ENCODE measurements at places on chromosomes 4 and X.

DNA sequence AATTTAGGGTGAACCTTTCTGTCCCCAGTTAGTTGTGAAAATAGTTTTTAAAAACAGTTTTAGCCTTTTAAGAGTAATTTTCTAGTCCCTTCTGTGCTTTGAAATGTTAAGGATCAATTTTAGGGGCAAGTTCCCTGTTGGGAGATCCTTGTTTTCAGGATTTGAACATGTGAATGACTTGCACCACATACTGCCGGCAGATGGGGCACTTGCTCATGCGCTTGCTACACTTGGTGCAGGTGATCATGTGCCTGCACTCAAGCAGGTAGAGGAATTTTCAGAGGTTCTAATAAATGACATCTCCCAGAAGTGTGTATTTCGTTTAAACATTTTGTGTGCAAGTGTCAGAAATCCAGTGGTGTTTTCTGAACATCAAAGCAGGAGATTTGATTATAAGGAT lies 195.9 kb downstream of the CHM start:
- no peak for DNase-seq

GRCh38 chr4:30094887-30095286 lies 625.3 kb upstream of the PCDH7 start:
- DNase-seq: peak; percentile 26

GRCh38 chrX:13474164-13474516 lies 95.3 kb upstream of the EGFL6 start:
- DNase-seq: no peak

- peak; percentile 50 for DNase-seq
These were observed 4.5 kb upstream of the FGF16 start for GRCh38 chrX:77442728-77443127.

DNA sequence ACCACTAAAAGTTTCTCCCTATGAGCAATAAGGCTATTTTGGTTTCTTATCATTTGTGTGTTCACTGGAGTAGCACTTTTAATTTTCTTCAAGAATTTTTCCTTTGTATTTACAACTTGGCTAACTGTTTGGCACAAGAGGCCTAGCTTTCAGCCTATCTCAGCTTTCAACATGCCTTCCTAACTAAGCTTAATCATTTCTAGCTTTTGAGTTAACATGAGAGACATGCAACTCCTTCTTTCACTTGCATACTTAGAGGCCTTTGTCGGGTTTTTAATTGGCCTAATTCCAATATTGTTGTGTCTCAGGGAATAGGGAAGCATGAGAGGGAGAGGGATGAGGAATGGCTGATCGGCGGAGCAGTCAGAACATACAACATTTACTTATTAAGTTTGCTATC lies 349.8 kb downstream of the OPHN1 start:
- no peak for DNase-seq

Measured in skeletal muscle cell (primary cell).